ENCODE measurements at places on chromosomes 5 and 9.

DNA sequence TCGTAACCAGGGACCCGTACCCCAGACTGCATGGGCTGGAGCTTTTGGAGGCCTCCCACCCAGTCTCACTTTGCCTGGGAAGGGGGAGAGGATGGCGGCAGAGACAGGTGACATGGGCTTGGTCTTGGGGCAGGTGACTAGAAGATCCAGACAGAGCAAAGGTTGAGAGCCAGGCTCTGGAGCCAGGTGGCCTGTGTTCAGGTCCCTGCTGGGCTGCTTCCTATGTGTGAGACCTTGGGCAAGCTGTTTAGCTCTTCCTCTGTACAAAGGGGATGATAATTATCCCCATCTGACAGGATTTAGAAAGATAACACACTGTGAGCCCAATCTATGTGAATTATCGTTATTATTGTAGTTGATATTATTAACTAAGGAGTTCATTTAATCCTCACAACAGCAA lies 16.1 kb upstream of the NDST1 start:
- DNase-seq: no peak

GRCh38 chr5:170223906-170224305 lies 8.9 kb upstream of the C5orf58 start:
- DNase-seq: no peak

DNA sequence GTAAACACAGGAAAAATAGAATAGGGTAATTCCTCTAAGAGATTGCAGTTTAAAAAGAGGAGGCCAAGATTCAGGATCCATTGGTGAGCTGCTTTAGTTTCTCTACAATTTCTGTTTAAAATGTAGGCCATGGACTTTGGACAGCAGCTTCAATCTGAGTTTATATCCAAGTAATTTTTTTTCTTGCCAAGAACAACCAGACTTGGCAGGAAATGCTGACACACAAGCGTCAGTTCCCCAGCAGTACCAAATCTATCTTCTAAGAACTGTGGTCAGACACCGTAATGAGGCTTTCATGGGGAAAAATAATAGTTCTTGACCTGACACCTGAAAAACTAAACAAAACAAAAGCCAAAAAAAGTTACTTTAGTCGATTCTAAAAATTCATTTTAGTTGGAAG lies 528.8 kb downstream of the CSNK1G3 start:
- no peak for DNase-seq

DNA sequence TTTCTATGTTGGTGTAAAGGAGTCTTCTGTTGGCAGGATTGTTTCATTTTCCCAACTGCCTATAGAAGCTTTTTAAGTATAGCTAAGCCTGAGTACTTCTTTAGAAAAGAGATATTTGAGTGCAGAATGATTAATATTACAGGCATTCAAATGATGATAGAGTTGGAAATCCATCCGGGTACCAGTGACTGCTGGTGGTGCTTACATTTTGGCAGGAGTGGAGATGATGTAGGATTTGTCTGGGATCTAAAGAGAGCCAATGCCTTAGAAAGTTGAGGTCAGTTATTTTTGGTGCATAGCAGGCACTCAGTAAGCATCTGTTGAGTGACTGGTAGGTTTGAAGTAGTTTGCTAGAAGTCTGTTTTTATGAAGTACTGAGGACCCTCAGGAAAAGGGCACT lies 433.5 kb downstream of the DMAC1 start:
- DNase-seq: no peak

DNA sequence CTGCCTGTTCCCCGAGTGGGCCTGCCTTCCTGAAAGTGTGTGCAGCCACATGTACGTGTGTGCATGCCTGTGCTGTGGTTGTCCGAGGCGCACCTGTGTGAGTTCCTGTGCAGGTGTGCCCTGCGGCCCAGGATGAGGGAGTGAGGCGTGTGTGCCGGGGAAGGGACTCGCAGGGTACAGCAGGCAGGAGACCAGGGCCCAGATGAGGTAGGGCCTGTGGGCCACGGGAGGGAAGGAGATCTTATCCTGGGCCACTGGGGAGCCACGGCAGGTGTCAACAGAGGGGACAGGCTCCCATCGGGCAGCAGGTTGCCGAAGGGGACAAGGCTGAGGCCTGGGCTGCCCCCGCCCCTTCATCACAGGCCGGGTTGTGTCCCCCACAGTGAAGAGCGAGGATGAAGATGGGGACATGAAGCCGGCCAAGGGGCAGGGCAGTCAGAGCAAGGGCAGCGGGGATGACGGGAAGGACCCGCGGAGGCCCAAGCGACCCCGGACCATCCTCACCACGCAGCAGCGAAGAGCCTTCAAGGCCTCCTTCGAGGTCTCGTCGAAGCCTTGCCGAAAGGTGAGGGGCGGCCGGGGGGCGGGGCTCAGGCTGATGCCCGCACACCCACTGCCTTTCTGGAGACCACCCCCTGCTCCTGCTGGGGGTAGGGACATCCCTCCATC lies 79.2 kb downstream of the LMX1B start:
- peak; percentile 67 for DNase-seq

DNA sequence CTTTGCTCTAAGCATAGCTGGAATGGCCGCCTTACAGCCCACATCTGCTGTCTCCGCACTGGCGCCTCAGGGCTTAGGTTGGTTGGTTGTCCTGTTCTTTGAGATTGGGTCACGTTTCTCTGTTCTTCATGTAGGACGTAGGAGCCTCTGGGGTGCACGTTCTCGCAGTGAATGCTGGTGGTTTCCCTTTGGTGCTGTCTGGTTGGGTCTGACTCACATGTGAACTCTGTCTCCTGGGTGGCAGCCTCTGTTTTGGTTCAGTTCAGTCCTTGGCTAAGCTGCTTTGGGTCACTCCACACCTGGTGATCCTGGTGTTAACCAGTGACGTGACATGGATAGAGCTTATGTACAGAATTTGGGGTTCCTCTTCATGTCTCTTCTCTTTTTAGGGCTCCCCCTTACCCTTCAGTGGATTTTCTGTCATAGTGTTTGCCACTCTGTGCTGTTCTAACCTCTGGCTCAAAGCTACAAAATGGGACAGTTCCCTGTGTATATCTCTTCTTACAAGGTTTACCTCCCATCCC lies 12.6 kb upstream of the LPCAT1 start:
- DNase-seq: peak; percentile 49

DNA sequence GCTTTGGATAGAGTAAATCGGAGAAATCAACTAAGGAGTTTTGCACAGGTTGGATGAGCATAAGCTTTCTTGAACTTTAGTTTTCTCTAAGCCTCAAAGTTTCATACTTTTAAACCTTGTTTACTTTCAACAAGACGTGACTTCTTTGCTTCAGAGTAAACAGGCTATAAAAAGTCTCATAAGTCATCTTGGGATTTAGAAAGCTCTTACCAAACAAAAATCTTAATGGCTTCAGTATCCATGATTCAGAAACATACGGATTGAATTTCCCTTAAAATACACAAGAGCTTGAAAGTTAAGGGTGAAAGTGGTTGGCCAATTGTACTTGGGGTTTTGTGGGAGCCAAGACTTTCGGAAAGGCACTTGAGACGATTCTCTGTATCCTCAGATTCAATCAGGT lies 270.9 kb upstream of the ANKH start:
- no peak for DNase-seq

DNA sequence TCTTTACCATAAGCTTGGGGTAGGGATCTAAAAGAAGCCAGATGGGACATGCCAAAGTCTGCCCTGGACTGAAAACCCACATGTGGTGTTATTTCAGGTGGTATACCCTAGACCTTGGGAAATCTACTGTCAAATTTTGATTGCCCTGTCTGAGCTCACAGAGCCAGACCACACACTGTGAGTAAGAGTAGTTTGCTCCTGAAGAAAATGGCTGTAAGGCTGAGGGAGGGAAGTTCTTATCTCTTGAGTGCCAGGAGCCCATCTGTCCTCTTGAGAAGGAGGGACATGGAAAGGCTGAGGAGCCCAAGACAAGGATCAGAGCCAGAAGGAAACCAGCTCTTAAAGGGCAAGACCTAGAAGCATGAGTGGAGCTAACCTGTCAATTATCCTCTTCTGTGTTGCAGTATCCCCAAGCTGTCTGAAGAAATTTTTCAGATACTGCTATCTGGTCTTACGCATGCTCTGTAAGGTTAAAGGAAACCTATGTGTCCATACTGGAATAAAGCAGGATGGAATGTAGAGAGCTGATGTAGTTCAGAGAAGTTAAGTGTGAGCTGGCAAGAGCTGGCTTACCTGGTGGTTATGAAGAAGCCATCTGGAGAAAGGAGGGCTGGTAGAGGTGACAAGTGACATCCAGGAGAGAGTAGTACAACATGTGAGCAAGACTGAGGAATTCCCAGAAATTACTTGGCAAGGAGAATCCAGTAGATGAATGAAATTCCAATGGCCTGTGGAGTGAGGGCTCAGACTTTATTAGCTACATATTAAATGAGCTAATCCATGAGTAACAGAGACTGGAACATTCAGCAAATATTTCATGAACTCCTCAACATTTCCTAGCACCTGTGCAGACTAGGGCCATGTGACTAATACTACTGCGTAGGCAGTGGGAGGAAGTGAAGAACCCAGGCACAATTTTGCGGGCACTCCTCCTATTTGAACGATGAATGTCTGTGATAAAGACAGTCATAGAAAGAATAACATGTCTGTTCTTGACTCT lies 389.1 kb upstream of the KIF2A start:
- DNase-seq: no peak
